Caudate nucleus (tissue), 63 donors: ENCODE measurements at places on chromosomes 11 and 22.
A peak's percentile ranks its signal among the peaks of the same experiment; 100 is the strongest.

- no peak for DNase-seq
These were observed 415.2 kb downstream of the TENM4 start for GRCh38 chr11:79025622-79026021.

DNA sequence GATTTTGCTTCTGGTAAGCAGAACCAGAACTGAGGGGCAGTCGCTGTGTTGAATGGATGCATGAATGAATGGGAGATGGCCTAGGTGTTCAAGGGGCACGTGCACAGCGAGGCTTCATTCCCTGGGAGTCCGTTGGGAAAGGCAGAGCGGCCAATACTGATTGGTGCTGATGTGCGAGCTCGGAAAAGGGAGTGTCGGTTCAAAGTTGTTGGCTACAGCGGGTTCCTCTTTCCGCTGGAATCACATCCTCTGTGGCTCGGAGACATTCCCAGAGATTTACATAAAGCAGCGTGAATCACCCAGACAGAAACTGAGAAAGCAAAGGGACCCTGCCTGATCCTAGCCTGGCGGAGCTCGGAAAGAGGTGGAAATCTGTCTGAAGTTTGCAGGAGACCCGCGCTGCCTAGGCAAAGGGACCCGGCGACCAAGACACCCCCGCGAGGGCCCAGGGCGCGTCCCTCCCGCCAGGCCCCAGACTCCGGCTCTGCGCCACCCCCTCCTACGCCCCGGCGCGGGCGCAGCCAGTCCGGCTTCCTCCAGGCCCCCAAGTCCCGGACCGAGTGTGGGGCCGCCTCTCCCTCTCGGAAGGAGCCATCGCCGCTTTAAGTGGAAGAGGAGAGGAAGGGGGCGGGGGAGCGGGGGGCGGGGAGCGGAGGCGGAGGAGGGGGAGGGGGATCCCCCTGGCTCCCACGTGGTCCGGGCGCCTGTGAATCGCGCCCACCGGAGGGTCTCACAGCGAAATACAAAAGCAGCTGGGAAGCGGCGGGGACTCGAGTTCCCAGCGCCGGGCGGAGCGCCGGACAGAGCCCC lies at the start of gene FJX1:
FJX1 (plus strand) TSS at position 774 of the 810 bp plus-strand sequence. CDS start 177 bp downstream, outside the sequence.
- DNase-seq, result peak; percentile 52

- no peak for DNase-seq
These were observed 771.7 kb downstream of the TBC1D22A start for GRCh38 chr22:47533961-47534803.

GRCh38 chr11:30002157-30002785 lies 14.6 kb downstream of the KCNA4 start:
- DNase-seq, result no peak

GRCh38 chr11:103317118-103317517 lies 207.9 kb downstream of the DYNC2H1 start:
- no peak for DNase-seq

DNA sequence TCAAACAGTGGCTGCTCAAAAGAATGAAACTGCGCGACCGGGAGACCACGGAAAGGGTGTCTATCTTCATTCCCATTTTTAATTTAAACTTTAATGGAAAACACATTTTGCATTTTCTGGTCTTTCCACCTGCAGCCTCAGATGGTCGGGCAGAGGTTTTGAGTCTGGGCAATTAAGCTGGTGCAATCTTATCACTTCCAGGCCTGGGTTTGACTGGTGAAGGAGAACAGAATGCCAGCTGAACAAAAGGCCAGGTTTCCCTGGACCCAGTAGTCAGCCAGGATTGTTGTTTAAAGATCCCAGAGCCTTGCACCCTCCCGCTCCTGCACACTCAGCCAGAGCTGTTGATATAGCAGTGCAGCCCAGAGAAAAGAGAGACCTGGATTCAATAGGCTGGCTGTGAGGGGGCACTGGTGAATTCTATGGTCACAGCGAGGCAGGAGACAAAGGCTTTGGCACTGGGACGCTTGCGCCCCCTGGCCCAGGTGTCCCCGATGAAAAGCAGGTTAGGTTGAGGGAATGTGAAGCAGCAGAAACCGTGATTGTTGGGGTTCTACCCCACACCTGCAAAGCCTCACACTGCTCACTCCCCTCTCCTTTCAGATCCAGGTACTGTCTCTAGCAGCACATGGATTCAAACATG lies 83.6 kb downstream of the FLI1 start:
- no peak for DNase-seq

- peak; percentile 25 for DNase-seq
These were observed 64.5 kb upstream of the PHOX2A start for GRCh38 chr11:72308226-72309073.

DNA sequence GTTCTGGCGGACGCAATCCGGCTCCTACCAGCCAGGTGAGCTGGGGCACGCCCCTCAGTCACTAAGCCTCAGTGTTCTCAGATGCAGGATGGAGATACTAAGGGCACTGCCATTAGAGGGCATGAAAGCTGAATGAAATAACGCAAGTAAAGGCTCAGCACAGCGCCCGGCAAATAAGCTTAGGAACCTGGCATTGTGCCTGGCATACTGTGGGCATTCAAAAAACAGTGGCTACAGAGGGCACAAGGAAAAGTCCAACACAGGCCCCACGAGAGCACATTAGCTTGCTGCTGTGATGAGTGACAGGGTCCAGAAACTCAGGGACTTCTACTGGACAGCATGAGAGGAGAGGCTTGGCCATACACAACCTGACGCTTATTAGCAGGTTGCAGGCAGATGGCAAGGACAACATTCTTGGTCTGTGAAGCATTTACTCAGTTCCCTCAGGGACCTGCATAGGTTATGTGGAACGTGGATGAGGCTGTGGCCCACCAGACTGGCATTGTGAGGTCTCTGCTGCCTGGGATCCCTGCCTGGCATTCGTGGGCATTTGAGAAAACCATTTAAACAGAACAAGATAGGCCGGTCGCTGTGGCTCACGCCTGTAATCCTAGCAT lies 12.2 kb downstream of the TXN2 start:
- DNase-seq, result no peak

- no peak for DNase-seq
These were observed 3.5 kb upstream of the GLB1L3 start for GRCh38 chr11:134272381-134273316.

DNA sequence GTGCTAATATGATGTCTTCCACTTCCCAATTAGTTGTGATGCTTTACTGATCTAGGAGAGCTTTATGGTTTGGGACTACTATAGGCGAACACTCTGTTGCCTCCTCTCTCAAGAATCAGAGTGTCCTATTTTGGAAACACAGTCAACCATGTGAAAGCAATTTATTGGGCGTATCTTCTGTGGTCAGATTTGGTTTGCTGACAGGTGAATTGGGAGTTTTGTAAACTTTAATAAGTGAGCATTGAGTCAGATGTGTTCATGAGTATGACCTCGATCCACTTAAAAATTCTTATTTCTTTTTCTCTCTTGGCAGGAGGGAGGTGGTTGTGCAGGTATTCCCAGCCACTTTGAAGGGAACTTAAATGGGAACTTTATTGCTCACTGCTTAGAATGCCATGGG lies 4.4 kb downstream of the CAT start:
- DNase-seq, result no peak

- DNase-seq, result no peak
These were observed 219.4 kb upstream of the RAG2 start for GRCh38 chr11:36817336-36817965.

GRCh38 chr11:125494974-125495725 lies 915 bp downstream of the FEZ1 start:
- DNase-seq, result peak; percentile 59

- no peak for DNase-seq
These were observed 322.8 kb downstream of the GUCY1A2 start for GRCh38 chr11:106695506-106695905.

DNA sequence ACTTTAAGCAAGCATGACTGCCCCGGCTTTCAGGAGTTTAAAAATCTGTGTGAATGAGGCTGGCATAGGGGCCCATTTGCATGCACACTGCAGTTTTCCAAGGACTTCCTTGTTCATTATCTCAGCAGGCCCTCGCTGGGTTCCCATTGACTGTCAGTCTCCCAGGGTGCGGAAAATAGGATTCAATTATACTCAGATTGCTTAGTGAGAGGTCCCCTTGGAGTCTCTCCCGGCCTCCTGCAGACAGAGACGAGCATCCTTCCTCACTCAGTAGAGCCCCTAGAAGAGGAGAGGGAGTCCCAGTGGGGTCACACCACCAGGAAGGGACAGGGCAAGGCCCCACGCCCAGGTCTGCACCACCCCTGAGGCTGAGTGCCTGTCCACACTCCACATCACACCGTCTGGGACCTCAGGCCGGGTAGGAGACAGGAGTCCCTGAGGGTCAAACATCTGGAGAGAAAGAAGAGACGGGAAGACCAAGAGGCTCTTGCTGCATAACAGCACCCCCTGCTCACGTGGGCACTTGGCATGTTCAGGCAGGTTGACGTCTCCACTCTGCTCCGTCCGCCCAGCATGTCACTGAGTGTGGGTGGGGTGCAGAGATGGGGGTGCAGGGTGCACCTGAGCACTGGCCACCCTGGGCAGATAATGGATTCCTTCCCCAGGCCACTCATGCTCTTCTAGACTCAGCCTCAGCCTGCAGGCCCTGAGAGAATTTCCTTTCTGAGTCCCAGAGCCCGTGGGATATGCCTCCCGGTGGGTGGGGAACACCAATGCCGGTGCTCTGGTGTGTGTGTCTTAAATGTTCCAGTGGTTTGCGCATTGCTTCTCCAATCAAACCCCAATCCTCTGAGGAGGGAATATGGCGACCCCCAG lies 58.8 kb downstream of the MCM5 start:
- DNase-seq, result peak; percentile 73

DNA sequence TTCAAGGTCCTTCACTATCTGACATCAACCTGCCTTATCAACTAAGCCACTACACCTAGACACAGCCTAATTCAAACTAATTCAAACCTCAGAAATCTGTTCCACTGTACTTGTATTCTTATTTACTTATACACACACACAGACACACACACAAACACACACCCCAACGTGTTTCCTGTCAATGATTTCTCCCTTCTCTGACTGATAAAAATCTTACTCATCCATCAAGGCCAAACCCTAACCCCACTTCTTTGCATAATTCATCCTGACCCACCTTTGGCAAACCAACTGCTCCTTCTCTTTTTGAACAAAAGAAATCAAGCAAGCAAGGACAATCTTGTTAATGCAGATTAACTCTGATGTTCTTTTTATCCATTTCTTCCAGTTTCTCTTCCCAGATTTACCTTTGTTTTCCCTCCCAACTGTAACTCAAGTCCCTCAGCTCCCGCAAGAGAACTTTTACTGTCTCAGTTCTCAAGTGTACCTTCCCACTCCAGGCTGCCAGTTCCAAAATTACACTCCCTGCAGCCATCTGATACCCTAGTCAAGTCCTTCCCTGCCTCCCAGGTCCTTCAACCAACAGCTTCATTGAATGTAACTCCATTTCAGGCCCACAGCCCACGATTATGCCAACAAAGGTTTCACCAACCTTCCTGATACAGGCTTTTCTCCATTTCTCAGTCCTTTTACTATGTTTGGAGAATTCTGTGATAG lies 78.3 kb downstream of the PAK1 start:
- no peak for DNase-seq

- no peak for DNase-seq
These were observed 35.5 kb upstream of the OLFML1 start for GRCh38 chr11:7449841-7450214.

- DNase-seq, result no peak
These were observed 129.0 kb downstream of the PKNOX2 start for GRCh38 chr11:125293596-125293995.

GRCh38 chr11:44176546-44177213 lies 81.2 kb downstream of the EXT2 start:
- no peak for DNase-seq

DNA sequence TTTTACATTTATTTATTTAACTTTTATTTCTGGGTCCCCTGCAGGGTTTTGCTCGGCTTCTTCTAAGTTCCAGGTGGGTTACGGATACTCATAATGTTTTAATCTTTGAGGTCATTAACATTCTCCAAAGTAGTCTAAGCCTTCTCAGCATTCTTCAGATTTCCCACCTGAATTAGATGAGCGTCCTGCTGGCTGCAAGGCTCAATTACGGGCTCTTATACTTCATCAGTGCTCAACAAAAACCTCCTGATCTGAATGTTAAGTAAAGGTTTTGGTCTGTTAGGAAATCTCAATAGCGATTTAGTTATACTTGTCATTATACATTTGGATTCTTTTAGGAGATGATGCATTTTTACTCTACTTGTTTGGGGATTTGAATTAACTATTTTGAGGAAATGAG lies 27.3 kb upstream of the NFRKB start:
- DNase-seq, result no peak

- no peak for DNase-seq
These were observed 530.7 kb upstream of the CHORDC1 start for GRCh38 chr11:90753546-90753945.

DNA sequence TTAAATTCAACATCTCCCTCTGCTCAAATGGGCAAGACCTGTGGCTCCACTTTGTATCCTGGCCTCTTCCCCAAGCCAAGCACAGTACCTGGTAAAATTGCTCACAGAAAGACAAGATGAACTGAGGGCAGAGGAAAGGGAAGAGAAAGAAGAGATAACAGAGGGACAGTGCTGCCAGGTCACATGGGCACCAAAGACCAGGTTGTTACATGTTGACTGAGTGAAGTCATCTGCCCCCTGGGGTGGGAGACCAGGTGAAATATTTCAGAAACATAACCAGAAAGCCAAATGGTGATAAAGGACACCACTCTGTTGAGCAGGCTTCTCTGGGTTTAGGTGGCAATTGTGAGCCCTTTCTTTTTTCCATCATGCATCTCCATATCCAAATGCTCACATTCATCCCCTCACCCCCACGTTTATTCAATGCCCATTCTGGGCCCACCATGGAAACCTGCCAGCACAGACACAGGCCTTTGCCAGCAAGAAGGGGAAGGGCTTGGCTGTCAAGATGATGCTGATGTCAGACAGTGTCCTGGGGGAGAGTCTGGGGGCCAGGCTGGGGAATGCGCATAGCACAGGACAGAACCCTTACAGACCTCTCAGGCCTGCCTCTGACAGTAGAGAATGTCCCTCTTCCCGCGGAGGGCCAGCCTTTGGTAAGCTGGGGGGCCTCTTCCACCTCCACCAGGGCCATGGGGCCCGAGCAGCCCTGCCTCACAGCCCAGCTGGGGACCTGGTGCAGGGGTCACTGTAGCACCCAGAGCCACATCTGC lies 51.6 kb downstream of the DGCR2 start:
- DNase-seq, result no peak

- DNase-seq, result no peak
These were observed 16.2 kb downstream of the SHISA8 start for GRCh38 chr22:41898645-41899044.

GRCh38 chr11:86704710-86705109 lies 32.3 kb upstream of the ME3 start:
- no peak for DNase-seq

DNA sequence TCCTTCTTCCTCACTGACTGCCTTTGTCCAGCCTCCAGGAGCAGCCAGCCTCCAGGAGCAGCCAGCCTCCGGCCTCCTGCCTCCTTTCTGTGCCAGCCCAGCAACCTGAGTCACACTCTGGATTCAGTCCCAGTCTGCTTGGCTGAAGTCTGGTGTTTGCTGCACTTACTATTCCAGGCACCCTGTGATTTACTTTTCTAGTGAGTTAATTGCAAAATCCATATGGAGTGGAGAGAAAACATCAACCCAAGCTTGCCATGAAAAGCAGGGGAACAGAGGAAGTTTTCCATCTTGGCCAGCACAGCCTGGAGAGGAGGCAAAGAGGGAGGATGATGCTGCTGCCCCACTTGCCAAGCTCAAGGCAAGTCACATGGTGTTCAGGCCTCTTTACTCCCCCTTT lies 400.5 kb downstream of the TENM4 start:
- no peak for DNase-seq
